ENCODE measurements at places on chromosomes 2 and 18. TPM values are rescaled to one million over a fixed set of nuclear protein-coding genes. Genes with fewer than 3 reads are reported as not detected.

KCNJ3 gene
- not detected for total RNA-seq

GRCh38 chr2:217293607-217294006 lies 433.7 kb upstream of the TNP1 start:
- no peak for DNase-seq

APCDD1 gene
- not detected for total RNA-seq

GRCh38 chr2:134718817-134719814 lies at the start of gene TMEM163:
Gene TMEM163 (minus strand): TSS chr2:134719000.
- no peak for DNase-seq

- peak; percentile 48 for DNase-seq
These were observed 33.4 kb upstream of the LPIN2 start for GRCh38 chr18:3046216-3046808.

ASXL2 gene
- 56.1 TPM for total RNA-seq

DNA sequence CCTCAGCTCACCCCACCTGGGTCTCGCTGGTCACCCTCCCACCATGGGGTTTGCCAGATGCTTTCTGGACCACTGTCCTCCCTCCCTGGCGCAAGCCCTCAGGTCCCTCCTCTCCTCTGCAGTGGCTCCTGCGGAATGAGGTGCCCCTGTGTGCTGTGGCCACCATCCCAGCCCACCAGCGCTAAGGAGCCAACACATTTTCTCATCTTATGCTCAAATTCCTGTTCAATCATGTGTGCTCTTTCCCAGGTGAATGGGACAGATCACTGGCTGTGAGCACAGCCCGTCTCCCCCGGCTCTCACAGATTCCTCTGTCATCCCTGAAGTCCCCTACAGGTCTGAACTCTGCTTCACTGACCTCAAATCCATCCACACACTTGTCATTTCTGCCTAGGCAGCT lies 15.2 kb upstream of the CCDC74B start:
- DNase-seq, result no peak

FBXO41 gene
- total RNA-seq, result 28.2 TPM

- DNase-seq, result no peak
These were observed 7.1 kb upstream of the KCMF1 start for GRCh38 chr2:84963692-84964405.

DNA sequence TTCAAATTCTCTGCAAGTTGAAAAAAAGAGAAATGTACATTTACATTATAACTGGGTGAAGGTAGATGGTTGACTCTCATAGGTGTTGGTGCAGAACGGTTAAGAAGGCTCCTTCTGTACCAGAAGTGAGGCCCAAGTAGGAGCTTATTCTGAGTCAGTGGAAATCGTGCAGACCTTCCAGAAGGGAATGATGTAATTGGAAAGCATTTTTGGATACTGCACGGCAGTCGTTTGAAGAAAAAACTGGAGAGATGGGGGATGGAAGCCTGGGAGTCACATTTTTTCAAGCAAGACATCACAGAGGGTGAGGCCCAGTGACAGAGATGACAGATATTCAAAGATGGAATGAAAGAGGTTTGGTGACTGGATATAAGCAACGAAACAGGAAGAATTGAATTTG lies 39.4 kb downstream of the HRH4 start:
- DNase-seq, result no peak

M1AP gene
- not detected for total RNA-seq

DNA sequence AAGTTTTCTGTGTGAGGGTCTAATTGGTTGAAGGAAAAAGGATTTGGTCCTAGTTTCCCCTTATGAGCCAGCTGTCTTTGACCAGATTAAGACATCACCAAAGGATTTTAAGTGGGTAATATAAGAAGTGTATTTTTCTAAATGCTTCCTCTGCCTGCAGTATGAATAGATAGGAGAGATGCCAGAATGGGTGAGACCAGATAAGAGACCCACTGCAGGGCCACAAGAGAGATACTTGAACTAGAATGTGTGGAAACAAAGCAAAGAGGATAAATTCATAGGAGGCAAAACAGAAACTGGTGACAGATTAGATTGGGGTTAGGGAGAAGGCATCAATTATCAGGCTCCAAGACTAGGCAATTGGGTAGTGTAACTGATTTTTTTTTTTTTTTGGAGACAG lies 1.1 kb upstream of the HDHD2 start:
- no peak for DNase-seq

DNA sequence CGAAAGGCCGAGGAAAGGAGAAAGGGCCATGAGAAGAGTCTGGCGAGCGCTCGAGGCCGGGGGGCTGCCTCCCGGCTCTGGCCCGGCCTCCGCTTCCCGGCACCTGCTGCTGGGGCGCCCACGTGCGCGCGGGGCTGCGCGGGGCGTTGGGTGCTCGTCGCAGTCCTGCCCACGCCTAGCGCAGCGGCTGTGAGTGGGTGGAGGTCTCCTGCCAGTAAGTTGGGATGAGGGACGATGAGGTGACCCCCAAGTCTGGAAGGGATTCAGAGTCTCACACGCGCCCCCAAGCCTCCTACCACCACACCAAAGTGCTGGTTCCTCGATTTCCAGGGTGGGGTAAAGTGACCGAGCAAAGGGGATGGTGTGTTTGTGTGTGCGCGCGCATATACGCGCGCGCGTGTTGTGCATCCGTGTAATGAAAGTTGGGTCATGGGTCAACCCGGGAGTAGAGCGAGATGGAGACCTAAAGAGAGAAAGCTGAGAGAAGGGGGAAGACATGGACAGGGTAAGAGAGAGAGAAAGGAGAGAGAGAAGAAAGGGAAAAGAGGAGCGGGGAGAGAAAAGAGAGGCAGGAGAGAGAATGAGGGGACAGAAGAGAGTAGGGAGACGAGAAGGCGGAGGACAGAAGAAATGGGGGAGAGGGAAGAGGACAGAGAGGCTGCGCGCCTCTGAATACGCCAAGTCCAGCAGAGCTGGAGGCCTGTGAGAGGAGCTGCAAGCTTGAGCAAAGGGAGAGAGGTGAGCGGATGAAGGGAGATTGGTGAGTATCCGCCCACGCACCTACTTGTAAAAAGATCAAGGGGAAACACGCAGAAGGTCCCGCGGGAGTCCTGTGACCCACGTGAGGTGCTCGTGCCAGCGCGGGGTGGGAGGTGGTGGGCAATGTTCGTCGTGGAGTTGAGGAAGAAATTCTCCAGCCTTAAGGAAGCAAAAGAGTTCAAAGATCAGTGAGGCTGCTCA lies 1.7 kb upstream of the NETO1 start:
- DNase-seq, result no peak
